ENCODE measurements at places on chromosomes 12 and 14.
A peak's percentile ranks its signal among the peaks of the same experiment; 100 is the strongest.

DNA sequence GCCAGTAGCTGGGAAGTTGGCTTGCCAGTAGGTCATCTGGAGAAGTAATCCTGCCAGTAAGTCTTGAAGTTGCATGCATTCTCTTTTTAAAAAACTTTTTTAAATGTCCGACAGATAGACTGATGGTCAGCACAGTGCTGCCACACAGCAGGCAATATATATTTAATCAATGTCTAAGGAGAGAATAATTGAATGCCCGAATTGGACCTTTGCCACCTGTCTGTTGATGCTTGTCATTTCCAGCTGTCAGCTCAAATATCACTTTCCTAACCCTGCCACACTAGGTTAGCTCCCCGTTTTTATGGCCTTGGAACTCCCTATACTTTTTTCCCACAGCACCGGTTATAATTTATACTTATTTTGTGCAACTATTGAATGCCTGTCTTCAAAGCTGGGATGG, 2.1 kb upstream of the SLC15A4 start:
- DNase-seq: no peak

DNA sequence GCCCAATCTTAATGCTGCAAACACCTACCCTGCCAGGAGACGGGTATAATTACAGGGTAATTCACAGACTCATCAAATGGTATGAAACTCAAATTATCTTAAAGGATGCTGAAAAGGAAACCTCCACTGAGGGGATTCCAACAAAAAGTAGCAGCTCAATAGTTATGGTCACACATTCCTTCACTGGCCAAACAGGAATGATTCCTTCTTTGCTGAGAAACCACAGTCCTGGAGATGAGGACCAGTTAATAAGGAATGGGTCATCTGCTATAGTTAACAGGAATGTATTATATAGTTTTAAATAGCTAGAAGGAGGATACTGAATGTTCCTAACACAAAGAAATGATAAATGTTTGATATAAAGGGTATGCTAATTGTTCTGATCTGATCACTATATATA, 136.9 kb downstream of the STXBP6 start:
- peak; percentile 53 for DNase-seq

GRCh38 chr14:80946187-80946586, 4.6 kb upstream of the CEP128 start:
- no peak for DNase-seq

DNA sequence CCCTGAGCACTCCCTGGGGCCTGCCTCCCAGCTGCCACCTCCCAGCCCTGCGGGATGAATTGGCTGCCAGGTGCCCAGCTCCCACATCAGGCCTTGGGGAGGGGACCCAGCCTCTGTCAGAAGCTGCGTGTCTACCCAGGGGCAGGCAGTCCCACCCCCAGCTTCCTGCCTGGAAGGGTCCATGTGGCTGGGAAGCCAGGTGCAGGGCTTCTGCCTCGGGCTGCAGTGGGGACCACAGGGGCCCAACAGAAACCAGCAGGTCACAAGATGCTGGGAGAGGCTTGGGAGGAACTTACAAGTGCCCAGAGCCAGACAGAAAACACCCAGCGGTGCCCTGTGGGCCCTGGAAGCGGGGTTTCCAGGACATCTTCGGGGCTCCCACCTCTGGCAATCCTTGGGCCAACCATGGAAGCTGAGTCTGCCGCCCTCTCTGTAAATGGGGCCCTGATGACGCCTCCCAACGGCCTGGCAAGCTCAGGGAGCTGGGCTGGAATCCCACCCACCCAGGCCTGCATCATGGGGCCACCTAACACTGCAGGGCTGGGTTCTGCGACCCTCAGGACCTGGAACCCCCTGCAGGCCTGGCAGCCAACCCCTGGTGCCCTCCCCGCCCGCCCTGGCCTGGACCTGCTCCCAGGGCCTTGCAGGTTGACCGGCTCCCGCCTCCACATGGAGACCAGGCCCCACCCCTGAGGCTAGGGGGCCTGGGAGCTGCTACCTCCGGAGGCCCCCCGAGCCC, 36.6 kb downstream of the CCNK start:
- DNase-seq: no peak

DNA sequence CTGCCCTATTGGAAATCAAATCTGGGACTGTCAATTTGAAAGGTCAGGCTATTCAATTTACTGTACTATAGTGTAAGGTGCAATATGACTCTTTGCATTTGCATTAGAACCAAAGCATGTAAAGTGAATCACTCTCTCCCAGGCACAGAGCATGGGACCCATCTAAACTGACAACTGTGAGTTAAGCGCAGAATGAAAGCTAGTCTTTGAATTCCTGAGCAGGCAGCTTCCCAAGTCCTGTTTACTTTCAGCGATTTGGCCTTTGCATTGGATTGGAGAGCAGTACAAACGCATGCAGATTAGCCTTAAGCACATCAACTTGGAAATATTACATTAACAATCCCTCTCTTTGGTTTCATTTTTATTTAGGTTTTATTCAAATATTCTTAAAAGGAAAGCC, 74.6 kb downstream of the RERG start:
- DNase-seq: no peak

- DNase-seq: no peak
Measured at GRCh38 chr12:125544960-125545359, 479.7 kb downstream of the AACS start.

DNA sequence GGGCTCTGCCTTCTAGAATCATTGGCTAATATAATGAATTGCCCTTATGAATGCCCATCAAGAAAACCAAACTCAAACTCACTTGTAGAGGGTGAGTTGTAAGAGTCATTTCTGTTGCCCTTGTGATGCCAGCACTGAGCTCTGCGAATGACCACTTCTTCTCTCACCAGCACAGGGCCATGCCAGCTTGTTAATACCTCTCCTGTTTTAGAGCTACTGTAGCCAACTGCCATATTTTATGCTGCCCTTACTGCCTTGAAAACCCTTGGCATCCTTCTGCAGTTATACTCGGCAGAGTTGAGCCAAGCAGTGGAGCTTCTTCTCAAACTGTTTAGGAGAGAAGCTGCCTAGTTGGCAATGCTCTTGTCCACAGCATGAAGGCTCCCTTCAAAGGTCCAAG, 8.1 kb downstream of the KRT75 start:
- no peak for DNase-seq

DNA sequence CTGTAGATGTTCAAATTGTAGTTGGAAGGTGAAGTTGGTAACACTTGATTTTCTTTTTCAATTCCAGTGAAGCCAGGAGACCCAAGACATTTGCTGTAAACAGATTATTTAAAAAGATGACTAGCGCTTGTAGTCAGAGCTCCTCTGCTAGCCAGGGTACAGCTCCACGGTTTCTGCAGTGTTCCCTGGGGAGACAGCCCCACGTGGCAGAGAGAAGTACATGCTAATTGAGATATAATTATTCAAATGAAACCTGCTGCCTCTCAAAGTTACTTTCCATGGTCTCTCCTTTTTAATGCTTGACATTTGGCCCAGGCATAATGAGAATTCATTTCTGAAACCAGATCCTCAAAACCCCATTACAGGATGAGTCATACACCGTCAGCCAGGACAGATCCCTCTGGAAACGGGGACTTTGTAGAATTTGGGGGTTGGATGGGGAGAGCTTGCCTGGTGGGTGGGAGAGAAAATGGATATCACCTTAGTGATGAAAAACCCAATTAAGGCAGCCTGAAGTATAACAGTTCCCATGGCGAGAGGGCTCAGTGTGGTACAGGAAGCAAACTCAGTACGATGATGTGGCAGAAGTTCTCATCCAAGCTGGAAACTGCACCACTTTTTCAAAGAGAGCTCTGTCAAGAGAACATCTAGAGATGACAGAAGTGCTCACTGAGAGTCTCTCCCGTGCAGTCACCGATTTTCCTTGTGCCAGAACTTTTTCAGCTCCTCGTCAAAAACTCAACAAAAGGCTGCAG, 637.7 kb upstream of the TMEM132C start:
- DNase-seq: peak; percentile 43

DNA sequence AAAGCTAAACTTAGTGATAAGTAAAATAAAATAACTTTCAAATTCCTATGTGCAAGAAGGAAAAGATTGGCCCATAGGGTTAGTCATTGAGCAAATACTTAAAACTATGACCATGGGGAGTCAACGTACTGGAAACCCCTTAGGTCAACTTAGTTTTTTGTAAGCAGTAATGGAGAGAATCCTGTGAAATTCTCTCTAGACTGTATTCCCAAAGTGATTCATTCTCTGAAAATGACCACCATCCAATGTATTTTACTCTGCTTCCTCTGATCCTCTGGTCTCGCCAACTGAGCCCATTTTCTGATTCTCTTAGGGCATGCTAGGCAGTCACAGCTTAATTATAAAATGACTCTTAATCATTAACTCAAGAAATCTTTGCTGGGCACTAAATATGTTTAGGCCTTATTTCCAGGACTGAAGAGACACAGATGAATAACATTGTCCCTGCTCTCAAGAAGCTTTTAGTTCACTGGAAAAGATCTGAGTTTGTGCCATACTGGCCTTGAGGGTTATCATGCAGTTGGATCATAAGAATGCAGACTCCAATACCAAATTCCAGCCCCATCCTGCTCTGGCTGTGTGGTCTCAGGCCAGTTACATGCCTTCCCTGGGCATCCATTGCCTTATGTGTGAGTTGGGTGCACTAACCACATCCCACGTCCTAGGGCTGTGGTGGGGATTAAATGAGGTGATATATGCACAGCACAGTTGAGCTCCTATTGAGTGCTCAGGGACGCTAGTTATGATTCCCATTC, 732.4 kb downstream of the AACS start:
- no peak for DNase-seq

- no peak for DNase-seq
Measured at GRCh38 chr12:3684449-3685051, 68.4 kb downstream of the CRACR2A start.

DNA sequence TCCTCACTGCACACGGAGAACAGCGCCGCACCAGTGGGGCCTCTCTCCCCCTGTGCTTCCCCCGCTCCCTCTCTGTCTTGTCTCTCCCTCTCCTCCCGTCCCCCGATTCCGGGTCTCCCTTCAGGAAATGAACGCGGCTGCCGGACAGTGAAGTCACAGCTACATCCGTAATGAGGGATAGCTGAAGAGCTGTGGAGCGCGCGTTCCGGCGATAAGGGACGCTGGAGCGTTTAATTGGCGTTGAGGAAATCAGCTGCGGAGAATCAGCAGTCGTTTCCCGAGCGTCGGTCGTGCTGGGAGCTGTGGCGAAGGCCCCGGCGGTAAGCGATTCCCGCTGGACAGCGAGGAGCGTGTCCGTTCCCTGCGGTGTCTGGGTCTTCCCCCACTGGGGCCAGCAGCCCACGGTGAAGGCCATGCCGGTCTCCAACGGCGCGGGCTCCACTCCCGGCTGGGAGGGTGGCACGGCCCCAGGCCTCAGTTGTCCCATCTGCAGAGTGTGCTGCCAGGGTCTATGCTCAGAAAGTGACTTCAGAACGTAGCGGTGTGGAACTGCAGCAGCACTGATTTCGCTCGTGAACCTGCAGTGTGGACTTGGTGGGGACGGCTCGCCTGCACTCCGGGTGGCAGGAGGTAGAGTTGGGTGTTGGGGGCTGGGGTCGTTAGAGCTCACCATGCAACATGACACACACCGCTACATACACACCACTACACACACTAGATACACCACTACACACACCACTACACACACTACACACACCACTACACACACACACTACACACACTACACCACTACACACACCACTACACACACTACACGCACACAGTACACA, 10.9 kb downstream of the NOC4L start:
- DNase-seq: peak; percentile 11

- DNase-seq: no peak
Measured at GRCh38 chr12:78316631-78317468, 486.2 kb downstream of the NAV3 start.

- DNase-seq: no peak
Measured at GRCh38 chr14:82422230-82422629, 888.6 kb upstream of the SEL1L start.

DNA sequence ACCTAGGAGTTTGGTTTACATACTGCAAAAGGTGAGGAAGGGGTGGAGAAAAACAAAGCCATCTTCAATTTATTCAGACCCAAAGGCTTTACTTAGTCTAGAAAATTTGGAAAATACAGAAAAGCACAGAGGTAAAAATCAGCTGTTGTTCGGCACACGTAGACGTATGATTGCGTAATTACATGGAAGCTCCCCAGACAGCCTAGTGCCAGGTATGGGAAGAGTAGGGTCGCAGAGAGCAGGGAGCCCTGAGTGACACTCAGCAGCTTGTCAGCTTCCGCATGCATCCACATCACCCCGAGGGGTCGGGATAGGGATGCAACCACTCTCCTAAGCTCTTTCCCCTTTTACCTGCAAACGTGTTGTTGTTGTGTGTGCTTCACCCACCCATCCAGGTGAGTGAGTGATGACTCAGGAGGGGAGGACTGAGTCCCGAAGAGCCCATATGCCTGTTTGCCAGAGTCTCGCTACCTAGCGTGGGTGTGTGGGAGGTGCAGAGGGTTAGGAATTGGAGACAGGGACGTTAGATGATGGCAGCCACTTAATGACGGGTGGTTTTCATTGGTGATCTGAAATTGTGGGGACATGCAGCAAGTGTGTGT, 20.1 kb downstream of the PIWIL1 start:
- no peak for DNase-seq

- no peak for DNase-seq
Measured at GRCh38 chr12:123131879-123132402, 18.9 kb downstream of the PITPNM2 start.

GRCh38 chr14:59060841-59061240, 127.6 kb upstream of the DAAM1 start:
- no peak for DNase-seq

DNA sequence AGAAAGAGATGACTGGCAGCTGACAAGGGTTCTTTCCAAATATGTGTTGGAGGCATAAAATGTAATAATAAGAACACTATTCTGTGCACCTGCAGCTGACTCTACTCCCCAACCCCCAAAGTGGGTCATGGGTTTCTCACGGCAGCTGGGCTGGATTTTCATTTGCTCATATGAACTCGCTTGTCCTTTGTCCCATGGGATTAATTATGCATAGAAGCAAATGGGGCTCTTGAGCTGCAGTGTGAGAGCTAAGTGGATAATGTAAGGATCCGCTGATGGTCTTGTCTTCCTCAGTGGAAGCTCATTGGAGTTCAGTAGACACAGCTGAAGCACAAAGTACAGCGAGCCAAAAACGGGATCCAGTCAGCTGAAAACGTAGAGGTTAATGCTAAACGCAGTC, 46.3 kb downstream of the TTC8 start:
- no peak for DNase-seq

DNA sequence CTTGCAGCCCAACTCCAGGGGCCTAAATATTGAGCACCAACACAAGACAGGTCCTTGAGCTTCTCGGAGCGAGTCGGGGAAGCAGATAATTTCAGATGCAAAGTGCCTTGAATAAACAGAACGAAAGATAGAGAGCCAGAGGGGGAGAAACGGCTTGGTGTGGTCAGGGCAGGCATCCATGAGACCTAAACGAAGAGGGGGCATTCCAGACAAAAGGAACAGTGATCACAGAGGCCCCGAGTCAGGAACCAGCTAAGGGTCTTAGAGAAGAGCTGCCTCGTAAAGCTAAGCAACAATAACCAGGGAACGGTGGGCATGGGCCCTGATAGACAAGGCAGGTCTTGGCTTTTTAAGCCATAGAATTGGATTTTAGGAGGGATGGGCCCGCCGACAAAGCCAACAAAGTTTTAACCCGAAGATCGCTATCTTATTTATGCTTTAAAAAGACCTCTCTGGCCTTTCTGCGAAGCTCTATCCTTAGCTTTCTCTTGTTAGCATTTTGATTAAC, 421 bp upstream of the ACADS start:
- DNase-seq: no peak

GRCh38 chr12:130764073-130764472, 48.0 kb upstream of the RIMBP2 start:
- DNase-seq: no peak

Measured in fibroblast of skin of abdomen (primary cell).